HCT116 (cell line): ENCODE measurements at places on chromosomes 6 and 20.

DNA sequence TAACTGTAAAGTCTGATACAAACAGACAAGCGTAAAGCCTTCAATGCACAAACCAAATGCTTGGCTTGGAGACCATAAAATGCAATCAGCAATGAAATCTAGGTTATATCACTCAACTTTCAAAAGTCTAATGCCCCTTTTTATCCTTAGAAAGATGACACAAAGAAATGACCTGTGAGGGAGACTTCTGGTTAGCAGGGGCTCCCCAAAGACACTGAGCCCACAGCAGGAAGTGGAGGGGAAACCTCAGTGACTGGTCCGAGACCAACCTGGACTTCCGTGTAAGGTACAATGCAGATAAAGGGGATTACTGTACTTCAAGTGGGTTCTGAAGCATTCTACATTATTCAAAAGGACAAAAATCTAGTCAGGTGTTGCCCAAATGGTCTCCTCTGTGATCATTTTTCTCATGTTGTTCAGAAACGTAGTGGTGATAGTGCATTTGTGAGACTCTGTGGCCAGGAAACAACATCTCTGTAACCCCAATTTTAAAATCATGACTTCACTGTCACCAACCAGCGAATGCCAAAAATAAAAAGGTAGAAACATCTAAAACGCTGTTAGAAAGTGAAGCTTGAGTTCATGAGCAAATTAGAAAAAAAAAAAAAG lies 88.2 kb downstream of the HIVEP2 start:
- DNase-seq = no peak

DNA sequence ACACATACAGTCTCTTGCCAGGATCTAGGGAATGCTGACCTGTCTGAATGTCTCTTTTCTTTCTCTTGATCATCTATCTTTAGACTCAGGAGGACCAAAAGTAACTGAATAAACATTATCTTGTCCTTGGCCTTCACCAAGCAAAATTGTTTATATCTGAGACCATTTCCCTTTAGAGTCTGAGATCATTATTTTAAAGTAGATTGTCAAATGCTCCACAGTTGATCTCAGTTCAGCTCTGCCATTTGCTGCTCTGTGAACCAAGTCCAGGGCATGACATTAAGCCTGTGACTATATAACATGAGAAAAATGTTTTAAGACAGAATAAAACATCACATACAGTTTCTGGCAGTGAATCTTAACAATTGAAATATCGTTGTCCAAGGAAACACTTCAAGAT lies 148.3 kb upstream of the NRSN1 start:
- DNase-seq = no peak

DNA sequence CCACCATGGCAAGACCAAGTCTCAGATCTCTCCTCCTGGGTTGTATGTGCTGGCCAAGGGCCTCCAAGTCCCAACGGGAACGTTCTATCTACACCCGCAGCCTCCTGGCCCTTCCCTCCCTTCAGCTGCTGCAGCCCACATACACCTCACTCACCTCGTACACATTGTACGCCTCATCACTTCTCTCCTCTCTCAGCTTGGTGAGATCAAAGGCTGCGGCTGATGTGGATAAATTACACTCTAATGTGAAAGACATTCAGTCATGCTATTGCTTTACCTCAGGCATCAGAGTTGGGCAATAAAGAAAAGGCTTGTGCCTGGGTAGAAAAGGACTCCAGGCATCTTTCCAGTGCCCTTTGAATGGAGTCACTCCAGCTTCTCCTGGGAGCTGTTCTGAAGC lies 135.3 kb upstream of the FOXQ1 start:
- no peak for DNase-seq

DNA sequence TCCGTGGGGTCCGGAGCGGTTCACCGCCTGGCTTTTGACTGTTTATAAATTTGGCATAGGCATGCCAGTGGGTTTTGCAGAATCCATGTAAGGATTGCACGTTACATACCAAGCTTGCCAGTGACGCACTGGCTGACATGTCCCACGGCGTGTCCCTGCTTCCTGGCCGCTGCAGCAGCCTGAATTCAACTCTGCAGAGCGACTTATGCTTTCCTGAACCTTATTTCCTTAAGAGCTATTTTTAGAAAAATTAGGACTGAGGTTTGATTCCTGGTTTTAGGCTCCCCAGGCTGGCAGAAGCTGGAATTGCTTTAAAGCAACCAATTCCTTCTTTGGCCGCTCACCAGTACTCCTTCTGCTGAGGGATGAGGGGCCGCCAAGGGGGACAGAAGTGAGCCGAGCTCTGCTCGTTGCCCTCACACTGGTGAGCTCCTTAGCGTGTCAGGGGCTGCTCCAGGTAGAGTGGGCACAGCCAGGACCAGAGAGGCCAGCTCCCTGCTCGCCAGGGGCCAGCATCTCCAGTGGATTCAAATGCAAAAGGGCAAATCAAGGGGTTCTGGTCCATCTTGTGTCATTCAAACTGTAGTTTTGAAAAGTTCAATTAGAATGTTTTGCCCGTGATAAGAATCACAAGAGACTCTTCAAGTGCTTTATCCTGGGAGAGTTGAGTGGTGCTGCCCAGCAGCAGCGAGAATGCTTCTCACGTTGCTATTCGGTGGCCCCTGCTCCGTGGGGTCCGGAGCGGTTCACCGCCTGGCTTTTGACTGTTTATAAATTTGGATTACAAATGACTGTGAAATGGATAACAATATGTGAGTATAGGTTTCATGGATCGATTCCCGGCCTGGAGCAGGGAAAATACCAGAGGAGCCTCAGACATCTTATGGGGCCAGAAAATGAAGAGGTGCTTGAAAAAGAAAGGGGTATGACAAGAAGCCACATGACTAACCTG lies 17.5 kb upstream of the IRF4 start:
- no peak for DNase-seq

- peak; percentile 40 for DNase-seq
Observed at GRCh38 chr20:33299111-33299603, 16.1 kb downstream of the BPIFB1 start.

- no peak for DNase-seq
Observed at GRCh38 chr20:15619341-15619740, 953.9 kb downstream of the KIF16B start.
